Ascending aorta (tissue), 2 donors: ENCODE measurements at places on chromosomes 1 and 21.
A peak's percentile ranks its signal among the peaks of the same experiment; 100 is the strongest.

- no peak overlapping the region for H3K27ac ChIP-seq
- H3K4me1 ChIP-seq: no peaks in the 10 kb centered on the region
- no peak overlapping the region for H3K4me3 ChIP-seq
These were observed 47.4 kb downstream of the KCNAB2 start for GRCh38 chr1:6093071-6093470.

DNA sequence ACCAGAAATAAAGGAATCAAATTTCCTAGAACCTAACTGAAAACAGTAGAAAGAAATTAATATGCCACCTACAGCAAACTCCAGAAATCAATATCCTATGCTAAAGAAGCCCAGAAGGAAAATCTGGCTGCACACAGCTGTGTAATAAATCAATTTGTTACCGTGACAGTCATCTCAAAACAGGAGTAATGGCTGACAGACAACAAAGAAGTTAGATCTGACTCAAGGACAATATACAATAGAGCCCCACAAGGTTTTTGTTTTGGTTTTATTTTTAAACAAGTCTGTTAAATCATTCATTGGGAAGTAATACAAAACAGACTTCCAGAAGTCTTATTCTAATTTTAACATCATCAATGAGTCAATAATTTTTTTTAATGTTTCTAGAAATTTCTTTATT is 168.4 kb downstream of the RERE start:
- H3K36me3 ChIP-seq: no peaks in the 10 kb centered on the region
- H3K27me3 ChIP-seq: no peaks in the 10 kb centered on the region
- H3K4me3 ChIP-seq: no peak overlapping the region
- H3K27ac ChIP-seq: no peak overlapping the region

GRCh38 chr1:20446796-20447195 is 39.2 kb downstream of the CAMK2N1 start:
- no peaks in the 10 kb centered on the region for H3K4me1 ChIP-seq
- DNase-seq: no peak
- no peak overlapping the region for H3K4me3 ChIP-seq
- no peak overlapping the region for H3K27ac ChIP-seq
- H3K27me3 ChIP-seq: no peaks in the 10 kb centered on the region

DNA sequence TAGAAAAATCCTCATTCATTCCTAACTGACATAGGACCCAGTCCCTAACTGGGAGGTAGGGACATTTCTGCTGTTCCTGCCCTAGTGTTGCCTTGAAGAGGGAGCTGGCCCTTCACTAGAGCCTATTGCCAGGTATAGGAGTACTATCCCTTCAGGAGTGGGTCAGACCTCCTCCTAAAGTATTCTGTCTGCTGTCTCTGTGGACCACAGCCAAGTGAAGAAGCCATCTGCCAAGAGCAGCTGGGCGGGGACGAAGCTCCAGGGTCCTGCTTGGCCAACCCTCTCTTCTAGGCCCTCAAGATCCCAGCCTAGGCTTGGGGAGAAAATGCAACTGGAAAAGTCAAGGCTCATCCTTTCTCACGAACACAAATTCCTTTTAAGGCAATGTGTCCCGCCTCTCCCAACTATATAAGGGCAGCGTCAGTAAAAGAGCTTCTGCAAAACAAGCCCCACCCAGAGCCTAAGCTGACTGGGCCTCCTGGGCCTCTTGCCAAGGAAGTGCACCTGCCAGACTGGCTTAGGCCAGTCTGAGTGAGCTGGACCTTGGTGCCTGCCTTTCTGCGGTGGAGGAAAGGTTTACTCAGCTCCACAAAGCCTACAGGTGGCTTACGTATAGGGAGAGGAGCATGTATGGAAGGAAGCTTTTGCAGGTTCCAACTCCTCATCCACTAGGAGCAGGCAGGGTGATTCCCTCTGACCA is 638 bp upstream of the TUFT1 start:
- peaks cover 4% of the 10 kb centered on the region for H3K4me1 ChIP-seq
- H3K27ac ChIP-seq: peak overlapping the region; percentile 71
- no peaks in the 10 kb centered on the region for H3K27me3 ChIP-seq
- H3K4me3 ChIP-seq: peak overlapping the region; percentile 79
- no peaks in the 10 kb centered on the region for H3K36me3 ChIP-seq

DNA sequence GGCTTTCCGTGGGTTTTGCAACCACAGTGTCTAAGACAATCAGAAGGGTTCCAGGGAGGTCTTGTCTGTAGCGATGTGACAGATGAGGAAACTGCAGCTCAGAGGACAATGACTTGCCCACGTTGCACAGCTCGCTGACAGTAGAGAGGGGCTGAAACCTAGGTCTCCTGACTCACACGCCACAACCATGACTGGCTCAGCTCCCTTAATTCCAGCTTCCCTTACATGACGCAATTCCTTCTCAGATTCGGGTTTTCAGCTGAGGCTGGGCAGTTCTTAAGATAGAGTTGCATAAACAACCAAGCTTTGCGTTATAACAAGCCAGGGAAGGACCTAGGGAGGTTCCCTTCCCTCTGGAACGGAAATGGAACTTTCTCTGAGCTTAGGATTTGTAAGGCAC is 36.3 kb downstream of the DHCR24 start:
- H3K36me3 ChIP-seq: peaks cover 4% of the 10 kb centered on the region
- DNase-seq: no peak
- H3K4me1 ChIP-seq: no peaks in the 10 kb centered on the region

- no peak overlapping the region for H3K4me3 ChIP-seq
- no peak overlapping the region for H3K27ac ChIP-seq
- DNase-seq: no peak
- H3K27me3 ChIP-seq: no peaks in the 10 kb centered on the region
- no peaks in the 10 kb centered on the region for H3K4me1 ChIP-seq
- H3K36me3 ChIP-seq: no peaks in the 10 kb centered on the region
These were observed 249.0 kb upstream of the ZP4 start for GRCh38 chr1:238139713-238140112.

DNA sequence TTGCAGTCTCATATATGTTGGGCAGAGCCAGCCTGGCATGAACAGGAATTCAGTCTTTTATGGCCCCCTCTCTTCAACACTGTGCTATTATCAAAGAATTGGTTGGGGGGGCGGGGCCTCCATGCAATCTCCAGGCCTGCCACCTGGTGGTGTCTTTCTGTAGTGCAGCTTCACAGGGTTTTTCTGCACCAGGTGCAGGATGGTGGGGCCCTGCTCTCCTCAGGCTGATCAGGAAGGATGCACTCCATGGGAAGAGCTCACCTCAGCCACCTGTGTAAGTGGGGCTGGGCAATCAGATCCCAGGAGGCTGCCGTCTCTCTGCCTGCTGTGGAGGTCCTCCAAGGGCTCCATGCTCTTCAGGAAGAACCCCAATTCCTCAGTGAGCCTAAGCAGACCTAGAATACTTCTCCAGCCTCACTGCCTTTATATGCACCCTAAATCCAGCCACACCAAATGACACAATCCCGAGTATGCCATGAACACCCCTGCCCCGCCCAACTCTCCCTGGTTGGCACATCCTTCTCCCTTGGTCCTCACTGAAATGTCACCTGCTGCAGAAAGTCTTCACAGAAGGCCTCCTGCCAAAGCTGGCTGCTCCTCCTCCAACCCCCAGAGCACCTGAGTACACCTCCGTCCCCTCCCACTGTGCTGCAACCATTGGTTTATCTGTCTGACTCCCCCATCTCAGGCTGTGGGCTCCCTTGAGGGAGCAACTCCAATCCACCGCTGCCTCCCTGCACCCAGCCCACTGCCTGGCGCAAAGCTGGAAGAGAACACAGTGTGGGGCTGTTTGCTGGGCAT is 16.5 kb downstream of the STK40 start:
- H3K4me1 ChIP-seq: peaks cover 20% of the 10 kb centered on the region
- H3K36me3 ChIP-seq: peaks cover 5% of the 10 kb centered on the region
- H3K4me3 ChIP-seq: no peak overlapping the region
- DNase-seq: peak; percentile 87

DNA sequence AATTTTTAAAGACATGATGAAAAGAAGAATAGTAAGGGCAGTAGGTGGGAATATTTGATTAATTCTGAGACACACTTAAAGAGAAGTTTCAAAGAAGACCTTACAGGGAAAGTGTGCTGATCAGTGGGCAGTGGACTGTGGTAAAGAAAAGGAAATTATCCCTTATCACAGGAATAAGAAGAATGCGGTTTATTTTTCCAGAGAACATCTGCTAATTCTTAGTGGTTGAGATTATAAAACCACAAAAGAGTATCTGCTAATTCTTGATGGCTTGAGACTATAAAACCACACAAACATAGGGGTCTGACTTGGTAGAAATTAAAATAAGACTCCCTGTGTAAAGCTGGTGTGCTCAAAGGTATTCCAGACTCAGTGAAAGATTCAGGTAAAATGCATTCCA is 60.0 kb upstream of the KCTD3 start:
- no peaks in the 10 kb centered on the region for H3K27me3 ChIP-seq
- no peaks in the 10 kb centered on the region for H3K36me3 ChIP-seq
- no peaks in the 10 kb centered on the region for H3K4me1 ChIP-seq
- no peak overlapping the region for H3K27ac ChIP-seq
- no peak overlapping the region for H3K4me3 ChIP-seq

DNA sequence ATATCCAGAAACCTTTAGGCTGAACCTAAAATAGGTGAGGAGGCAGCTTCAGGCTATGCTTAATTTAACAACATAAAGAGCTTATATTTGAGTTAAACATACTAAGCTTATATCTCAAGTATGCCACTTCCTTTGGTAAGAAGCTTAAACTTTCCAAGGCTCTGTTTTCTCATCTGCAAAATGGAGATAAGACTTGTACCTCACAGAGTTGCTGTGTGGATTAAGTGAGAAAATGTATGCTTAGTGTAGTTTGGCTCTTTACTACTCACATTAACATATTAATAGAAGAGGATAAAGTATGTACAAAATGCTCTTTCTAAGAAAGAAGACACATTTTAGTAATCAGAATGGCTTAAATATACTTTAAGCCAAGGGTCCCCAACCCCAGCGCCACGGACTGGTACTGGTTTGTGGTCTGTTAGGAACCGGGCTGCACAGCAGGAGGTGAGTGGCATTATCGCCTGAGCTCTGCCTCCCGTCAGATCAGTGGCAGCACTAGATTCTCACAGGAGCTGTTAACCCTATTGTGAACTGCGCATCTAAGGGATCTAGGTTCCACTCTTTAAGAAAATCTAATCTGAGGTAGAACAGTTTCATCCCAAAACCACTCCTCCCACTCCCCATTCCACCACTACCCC is 77.2 kb downstream of the HS2ST1 start:
- no peaks in the 10 kb centered on the region for H3K36me3 ChIP-seq
- no peaks in the 10 kb centered on the region for H3K27me3 ChIP-seq
- no peak overlapping the region for H3K4me3 ChIP-seq
- H3K4me1 ChIP-seq: no peaks in the 10 kb centered on the region
- no peak overlapping the region for H3K27ac ChIP-seq
- no peak for DNase-seq

- no peak overlapping the region for H3K27ac ChIP-seq
- no peak for DNase-seq
- no peaks in the 10 kb centered on the region for H3K36me3 ChIP-seq
- peaks cover 45% of the 10 kb centered on the region for H3K27me3 ChIP-seq
- H3K4me1 ChIP-seq: peaks cover 13% of the 10 kb centered on the region
These were observed 4.9 kb upstream of the DMRTA2 start for GRCh38 chr1:50427818-50428779.
